ENCODE measurements at places on chromosomes 5 and 9.

DNA sequence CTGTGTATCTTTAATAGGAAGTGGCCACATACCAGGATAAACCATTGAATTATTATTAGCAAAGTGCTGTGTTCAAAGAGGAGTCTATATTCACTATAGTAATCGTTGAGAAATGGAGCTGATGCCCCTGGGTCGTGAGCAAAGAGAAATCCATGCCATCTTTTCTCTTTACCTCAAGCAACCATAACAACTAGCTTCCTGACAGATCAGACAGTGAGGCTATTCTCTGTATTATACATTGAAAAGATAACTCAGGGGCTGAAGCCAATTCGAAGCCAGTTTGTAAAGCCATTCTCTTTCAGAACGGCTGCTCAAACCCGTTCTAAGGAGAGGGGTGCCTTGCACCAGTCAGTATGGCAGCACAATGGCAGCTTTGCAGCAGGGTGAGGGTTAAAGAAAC, 680.6 kb downstream of the SEMA5A start:
- no peaks in the 10 kb centered on the region for H3K27me3 ChIP-seq
- H3K4me1 ChIP-seq, result no peaks in the 10 kb centered on the region
- H3K4me3 ChIP-seq, result no peak overlapping the region
- H3K27ac ChIP-seq, result no peak overlapping the region
- no peaks in the 10 kb centered on the region for H3K36me3 ChIP-seq

DNA sequence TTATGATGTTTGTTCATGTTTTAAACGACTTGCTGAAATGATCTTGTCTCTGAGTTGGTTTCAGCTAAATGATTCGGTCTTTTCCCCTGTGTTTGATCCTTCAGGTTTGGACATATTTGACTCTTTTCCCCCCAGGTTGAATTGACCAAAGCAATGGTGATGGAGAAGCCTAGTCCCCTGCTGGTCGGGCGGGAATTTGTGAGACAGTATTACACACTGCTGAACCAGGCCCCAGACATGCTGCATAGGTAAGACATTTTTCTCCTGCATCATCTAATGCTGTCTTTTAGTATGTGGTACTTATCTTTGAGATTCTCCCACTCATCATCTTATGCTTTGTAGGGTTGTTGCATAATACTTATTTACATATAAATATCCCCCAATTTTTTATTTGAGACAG, 14.7 kb downstream of the G3BP1 start:
- DNase-seq, result no peak
- no peak overlapping the region for H3K27ac ChIP-seq
- H3K27me3 ChIP-seq, result no peaks in the 10 kb centered on the region
- peaks cover 12% of the 10 kb centered on the region for H3K4me1 ChIP-seq
- H3K36me3 ChIP-seq, result peaks cover 38% of the 10 kb centered on the region
- H3K4me3 ChIP-seq, result no peak overlapping the region

- no peaks in the 10 kb centered on the region for H3K36me3 ChIP-seq
- H3K27ac ChIP-seq, result no peak overlapping the region
- no peaks in the 10 kb centered on the region for H3K27me3 ChIP-seq
Observed at GRCh38 chr9:111853450-111853827, 43.2 kb upstream of the UGCG start.

GRCh38 chr5:36701085-36701698, 94.8 kb downstream of the SLC1A3 start:
- H3K4me1 ChIP-seq, result no peaks in the 10 kb centered on the region
- no peak for DNase-seq
- no peaks in the 10 kb centered on the region for H3K36me3 ChIP-seq
- H3K27ac ChIP-seq, result no peak overlapping the region

DNA sequence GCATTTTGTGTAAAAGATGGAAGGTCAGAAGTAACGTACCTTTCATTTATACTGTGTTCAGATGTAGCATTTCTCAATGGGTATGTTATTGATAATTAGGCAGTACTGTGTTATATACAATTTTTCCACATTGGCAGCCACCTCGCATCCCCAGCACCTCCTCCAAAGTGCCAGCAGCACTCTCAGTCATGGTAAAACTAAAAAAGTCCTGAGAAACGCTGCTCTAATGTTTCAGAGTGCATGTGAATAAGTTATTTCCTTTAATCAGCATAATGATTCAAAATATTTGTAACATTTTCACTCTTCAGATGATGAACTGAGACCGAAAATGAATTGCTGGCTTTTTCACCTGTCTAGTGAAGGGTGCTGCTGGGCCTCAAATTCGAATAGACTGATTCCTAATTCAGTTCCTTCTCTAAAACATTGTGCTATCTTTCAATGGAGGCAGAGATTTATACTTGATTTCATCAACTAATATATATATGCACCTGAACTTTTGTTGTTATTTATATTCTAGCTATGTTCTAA, 79.9 kb upstream of the ANKRD55 start:
- H3K27ac ChIP-seq, result no peak overlapping the region
- H3K4me3 ChIP-seq, result no peak overlapping the region
- DNase-seq, result no peak
- H3K27me3 ChIP-seq, result no peaks in the 10 kb centered on the region
- H3K4me1 ChIP-seq, result no peaks in the 10 kb centered on the region

DNA sequence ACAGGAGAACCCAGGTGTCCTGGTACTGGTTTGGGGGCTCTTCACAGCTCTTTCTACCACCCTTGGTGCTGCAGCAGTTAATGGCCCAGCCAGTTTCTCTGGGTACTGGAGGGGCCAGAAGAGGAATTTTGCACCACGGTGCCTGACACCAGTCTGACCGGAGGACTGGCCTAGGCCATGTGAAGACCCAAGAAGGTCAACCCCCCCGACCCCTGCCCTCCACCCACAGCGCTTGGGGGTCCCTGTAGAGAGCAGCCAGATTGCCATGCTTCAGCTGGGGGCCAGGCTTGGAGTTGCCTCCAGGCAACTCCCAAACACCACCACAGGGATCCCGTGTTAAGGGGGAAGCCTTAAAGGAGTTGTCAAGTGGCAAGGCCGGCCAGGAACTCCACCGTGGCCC, 6.2 kb downstream of the ARSI start:
- DNase-seq, result no peak
- H3K27me3 ChIP-seq, result no peaks in the 10 kb centered on the region
- no peaks in the 10 kb centered on the region for H3K36me3 ChIP-seq
- peaks cover 57% of the 10 kb centered on the region for H3K4me1 ChIP-seq
- H3K27ac ChIP-seq, result peak overlapping the region; percentile 6

- H3K4me3 ChIP-seq, result no peak overlapping the region
- no peaks in the 10 kb centered on the region for H3K27me3 ChIP-seq
- no peaks in the 10 kb centered on the region for H3K4me1 ChIP-seq
- no peaks in the 10 kb centered on the region for H3K36me3 ChIP-seq
- no peak overlapping the region for H3K27ac ChIP-seq
Observed at GRCh38 chr5:130462516-130462915, 558.3 kb downstream of the CHSY3 start.

DNA sequence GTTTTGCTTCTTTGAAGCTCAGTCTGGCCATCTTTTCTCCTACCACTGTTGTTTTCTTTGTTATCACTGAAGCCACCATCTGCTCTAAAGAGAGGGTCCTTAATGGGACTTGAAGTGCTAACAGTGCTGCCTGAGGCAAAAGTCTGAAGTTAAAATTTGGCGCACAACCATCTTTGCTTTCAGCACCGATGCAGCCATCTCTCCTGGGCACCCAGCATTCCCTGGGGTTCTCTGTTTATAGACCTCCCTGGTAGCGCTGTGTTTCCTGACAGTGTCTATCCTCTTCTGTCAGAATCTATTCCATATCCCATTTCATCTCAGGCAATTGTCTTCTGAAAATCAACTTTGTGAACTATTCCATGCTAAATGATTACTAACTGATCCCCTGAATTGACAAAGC, 491.5 kb upstream of the MPDZ start:
- H3K4me1 ChIP-seq, result no peaks in the 10 kb centered on the region
- no peak overlapping the region for H3K4me3 ChIP-seq
- no peaks in the 10 kb centered on the region for H3K27me3 ChIP-seq
- no peak for DNase-seq

DNA sequence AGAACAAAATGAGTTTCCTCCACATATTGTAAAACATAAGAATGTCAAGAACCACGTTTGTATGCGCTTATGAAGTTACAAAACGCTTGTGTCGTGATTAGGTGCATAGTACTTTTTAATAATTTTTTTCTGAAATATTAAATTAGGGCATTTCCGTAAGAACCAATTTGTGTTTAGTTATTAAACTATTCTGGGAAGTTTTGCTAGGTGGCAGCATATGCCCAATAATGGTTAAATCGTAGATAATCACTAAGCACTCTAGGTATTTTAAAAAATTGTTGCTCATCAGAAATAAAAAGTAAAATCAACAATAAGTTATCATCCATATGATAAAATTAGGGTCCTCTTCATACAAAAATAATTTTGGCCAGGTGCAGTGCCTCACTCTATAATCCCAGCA, 5.4 kb downstream of the SRFBP1 start:
- H3K36me3 ChIP-seq, result no peaks in the 10 kb centered on the region
- no peak overlapping the region for H3K27ac ChIP-seq
- H3K4me3 ChIP-seq, result no peak overlapping the region
- no peaks in the 10 kb centered on the region for H3K27me3 ChIP-seq
- peaks cover 35% of the 10 kb centered on the region for H3K4me1 ChIP-seq

- peak overlapping the region; percentile 23 for H3K27ac ChIP-seq
- peaks cover 9% of the 10 kb centered on the region for H3K4me1 ChIP-seq
- H3K27me3 ChIP-seq, result no peaks in the 10 kb centered on the region
- no peaks in the 10 kb centered on the region for H3K36me3 ChIP-seq
- peak overlapping the region; percentile 26 for H3K4me3 ChIP-seq
Observed at GRCh38 chr5:58759745-58760144, 176.9 kb downstream of the RAB3C start.

GRCh38 chr5:59358005-59358861, 535.3 kb downstream of the PDE4D start:
- H3K36me3 ChIP-seq, result no peaks in the 10 kb centered on the region
- no peaks in the 10 kb centered on the region for H3K4me1 ChIP-seq
- no peak overlapping the region for H3K4me3 ChIP-seq
- H3K27ac ChIP-seq, result no peak overlapping the region
- no peak for DNase-seq

DNA sequence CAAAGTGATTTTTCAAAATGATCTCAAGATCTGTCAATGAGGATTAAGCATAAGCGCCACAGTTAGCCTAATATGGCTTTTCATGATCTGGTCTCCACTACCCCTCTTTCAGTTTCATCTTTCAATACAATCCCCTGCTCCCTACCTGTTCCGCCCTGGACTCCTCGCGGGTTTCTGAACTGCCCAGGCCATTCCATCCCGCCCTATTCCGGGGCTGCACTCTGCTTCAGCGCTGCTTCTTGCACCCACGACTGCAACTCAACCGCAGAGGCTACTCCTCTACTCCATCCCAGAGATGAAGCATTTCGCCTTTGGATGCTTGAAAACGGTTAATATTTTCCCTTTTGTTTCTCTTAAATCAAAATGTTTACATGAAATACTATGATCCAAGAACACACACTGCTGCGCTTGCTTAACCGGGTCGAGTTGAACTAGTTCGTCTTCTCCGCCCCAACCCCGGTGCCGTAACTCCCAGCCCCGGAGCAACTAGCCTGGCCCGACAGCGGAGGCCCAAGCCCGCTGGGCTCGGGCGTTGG, 716 bp upstream of the OTULIN start:
- H3K4me1 ChIP-seq, result peaks cover 55% of the 10 kb centered on the region
- H3K4me3 ChIP-seq, result peak overlapping the region; percentile 87
- no peaks in the 10 kb centered on the region for H3K27me3 ChIP-seq
- H3K36me3 ChIP-seq, result no peaks in the 10 kb centered on the region

DNA sequence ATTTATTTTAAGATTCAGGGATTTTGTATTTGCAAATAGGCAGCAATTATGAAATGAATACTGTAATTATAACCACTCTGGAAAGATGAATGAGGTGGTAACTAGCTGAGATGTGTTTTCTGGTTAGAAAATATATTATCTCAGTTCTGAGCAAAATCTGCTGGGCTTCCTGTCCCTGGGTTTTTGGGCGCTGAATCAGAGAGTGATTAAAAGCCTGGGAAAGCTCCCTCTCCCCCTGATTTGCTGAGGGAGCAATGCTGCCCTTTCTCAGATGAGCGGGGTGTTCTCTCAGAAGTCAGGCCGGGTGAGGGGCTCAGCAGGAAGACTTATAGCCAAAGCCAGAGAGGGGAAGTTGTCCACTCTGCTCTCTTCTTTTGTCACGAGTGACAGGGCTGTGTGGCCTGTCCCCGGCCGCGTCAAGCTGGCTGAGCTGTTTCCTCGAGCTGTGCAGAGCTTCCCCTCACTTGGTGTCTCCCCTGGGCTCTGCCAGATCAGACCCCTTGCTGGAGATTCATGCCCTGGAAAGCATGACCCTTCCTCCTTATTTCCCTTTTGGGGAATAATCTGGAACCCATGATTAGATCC, 39.8 kb upstream of the PITX1 start:
- no peak for DNase-seq
- H3K27me3 ChIP-seq, result peaks cover 5% of the 10 kb centered on the region
- peaks cover 5% of the 10 kb centered on the region for H3K4me1 ChIP-seq
- H3K4me3 ChIP-seq, result no peak overlapping the region
- no peaks in the 10 kb centered on the region for H3K36me3 ChIP-seq
- H3K27ac ChIP-seq, result no peak overlapping the region

GRCh38 chr5:90658620-90659019, 100.0 kb downstream of the ADGRV1 start:
- no peaks in the 10 kb centered on the region for H3K36me3 ChIP-seq

- no peaks in the 10 kb centered on the region for H3K36me3 ChIP-seq
- peak overlapping the region; percentile 86 for H3K27ac ChIP-seq
- H3K4me3 ChIP-seq, result peak overlapping the region; percentile 90
- DNase-seq, result peak; percentile 90
- H3K27me3 ChIP-seq, result no peaks in the 10 kb centered on the region
- H3K4me1 ChIP-seq, result peaks cover 45% of the 10 kb centered on the region
Observed at GRCh38 chr5:102755686-102756371, 724 bp downstream of the PAM start.

- H3K4me1 ChIP-seq, result no peaks in the 10 kb centered on the region
- H3K4me3 ChIP-seq, result no peak overlapping the region
- DNase-seq, result no peak
- H3K27ac ChIP-seq, result no peak overlapping the region
- no peaks in the 10 kb centered on the region for H3K36me3 ChIP-seq
- no peaks in the 10 kb centered on the region for H3K27me3 ChIP-seq
Observed at GRCh38 chr9:112180387-112180881, 5.3 kb upstream of the SUSD1 start.

Data from suprapubic skin (tissue), 4 donors.